GM12878 (cell line): ENCODE measurements at places on chromosomes 13 and 19. TPM values are rescaled to one million over a fixed set of nuclear protein-coding genes. Genes with fewer than 3 reads are reported as not detected.

Gene CEACAM3
- polyA plus RNA-seq, result not detected in 2 replicates

Gene NLRP11
- 0.09 TPM in 1 of 2 replicates, not detected in the other for polyA plus RNA-seq

DNA sequence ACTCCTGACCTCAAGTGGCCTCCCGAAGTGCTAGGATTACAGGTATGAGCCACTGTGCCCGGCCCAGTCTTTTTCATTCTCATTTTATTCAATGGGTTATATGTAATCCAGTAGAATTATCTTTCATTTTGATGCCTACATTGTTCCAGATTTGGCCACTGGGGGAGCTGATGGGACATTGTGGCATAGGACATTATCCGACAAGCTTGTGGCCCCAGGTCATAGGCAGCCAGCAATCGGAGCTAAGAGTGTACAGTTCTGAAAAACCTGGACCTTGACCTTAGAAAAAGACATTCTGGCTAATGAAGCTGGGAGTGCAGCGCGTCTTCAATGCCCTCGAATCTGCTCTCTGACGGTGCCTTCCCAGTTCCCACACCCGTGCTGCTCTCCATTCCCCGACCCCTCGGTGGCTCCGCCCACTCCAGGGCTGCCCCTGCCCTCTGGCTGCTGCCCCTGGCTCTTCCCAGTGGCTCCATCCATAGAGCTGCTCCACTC is 108.7 kb downstream of the TEX29 start:
- DNase-seq, result no peak

DNA sequence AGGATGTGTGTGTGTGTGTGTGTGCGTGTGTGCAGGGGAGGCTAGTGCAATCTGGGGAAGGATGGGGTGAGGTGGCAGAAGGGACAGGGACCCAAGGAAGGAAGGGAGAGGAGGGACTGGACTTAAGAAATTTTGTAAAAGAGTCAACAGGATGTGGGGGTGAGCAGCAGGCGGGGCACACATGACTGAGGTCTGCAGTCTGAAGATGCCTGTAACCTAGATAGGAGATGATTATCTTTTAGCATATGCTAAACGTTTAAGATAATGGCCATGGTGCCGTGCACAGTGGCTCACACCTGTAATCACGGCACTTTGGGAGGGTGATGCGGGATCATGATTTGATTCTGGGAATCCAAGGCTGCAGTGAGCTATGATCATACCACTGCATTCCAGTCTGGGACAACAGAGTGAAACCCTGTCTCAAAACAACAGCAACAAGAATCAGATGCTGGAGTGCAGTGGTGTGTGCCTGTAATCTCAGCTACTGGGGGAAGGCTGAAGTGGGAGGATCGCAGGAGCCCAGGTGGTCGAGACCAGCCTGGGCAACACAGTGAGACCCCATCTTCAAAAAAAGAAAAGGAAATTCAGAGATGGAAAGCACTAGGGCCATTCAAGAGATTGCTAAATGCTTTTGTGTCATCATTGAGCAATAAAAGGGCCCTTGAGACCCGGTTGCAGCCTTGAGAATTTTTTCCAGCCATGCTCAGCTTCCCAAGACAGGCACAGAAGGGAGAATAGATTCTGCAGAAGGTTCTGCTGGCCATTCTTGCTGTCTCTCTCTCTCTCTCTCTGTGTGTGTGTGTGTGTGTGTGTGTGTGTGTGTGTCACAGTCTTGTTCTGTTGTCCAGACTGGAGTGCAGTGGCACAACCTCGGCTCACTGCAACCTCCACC is 3.8 kb upstream of the ZNF414 start:
- no peak for DNase-seq

Gene BRME1
- 0.28 and 0.96 TPM in 2 replicates for polyA plus RNA-seq

- DNase-seq, result no peak
Observed at GRCh38 chr19:49786376-49786820, 19.6 kb downstream of the AP2A1 start.

GRCh38 chr13:97257228-97257755 is 35.2 kb downstream of the MBNL2 start:
- no peak for DNase-seq

Gene ARRDC2
- 1.1 and 1.3 TPM in 2 replicates for polyA plus RNA-seq

DNA sequence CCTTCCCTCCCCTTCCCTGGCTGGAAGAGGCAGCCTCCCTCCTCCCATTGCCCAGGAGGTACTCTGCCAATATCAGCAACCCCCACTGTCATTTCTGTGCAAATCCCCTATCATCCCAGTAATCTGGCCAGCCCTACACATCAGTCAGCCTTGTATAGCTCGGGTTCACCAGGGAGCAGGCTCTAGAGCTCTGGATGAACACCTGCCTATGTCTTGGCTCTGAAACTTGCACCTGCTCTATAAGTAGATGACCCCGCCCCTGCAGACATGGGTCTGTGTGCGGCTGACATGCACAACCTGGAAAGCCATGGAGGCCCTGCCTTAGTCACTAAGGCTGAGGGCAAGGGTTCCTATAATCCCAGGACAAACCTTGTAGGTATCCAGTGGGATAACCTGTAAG is 1042.9 kb downstream of the UQCRFS1 start:
- DNase-seq, result no peak

DNA sequence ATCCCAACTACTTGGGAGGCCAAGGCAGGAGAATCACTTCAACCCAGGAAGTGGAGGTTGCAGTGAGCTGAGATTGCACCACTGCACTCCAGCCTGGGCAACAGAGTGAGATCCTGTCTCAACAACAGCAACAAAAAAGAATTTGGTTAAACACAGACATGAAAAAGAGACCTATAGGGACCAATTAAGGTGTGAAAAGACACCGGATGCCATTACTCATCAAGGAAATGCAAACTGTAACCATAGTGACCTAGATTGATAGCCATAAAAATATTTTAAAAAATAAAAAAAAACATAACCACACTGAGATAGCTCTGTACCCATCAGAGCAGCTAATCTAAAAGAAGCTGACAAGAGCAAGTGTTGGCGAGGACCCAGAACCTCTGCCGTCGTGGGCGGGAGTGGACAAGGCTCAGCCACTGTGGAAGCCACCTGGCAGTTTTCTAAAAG is 37.1 kb upstream of the ISYNA1 start:
- no peak for DNase-seq

GRCh38 chr13:50608370-50608769 is 235.1 kb downstream of the DLEU7 start:
- DNase-seq, result no peak

Gene PRR22
- 0.69 and 1.2 TPM in 2 replicates for polyA plus RNA-seq

Gene KIRREL2
- polyA plus RNA-seq, result not detected in 2 replicates

GRCh38 chr19:7255119-7255518 is 39.1 kb downstream of the INSR start:
- DNase-seq, result no peak

DNA sequence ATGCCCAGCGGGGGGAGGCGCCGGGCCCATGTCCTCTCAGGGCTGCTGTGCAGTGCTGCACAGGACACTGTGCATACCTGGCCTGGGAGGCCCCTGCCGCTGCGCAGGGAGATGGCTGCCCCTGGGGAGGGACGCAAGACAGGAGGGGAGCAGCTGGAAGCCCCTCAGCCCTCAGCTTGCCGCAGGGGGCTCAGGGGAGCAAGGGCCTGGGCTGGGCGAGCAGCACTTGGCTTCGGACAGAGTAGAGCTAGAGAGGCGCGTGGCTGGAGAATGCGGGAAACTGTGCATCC is 10.9 kb downstream of the CHERP start:
- DNase-seq, result no peak

- no peak for DNase-seq
Observed at GRCh38 chr19:4852484-4852883, 15.0 kb downstream of the PLIN3 start.

GRCh38 chr13:95842898-95843297 is 166.0 kb downstream of the DNAJC3 start:
- DNase-seq, result no peak

Gene CEACAM19
- polyA plus RNA-seq, result not detected in 2 replicates

GRCh38 chr13:34591900-34592529 is 350.1 kb upstream of the NBEA start:
- no peak for DNase-seq

Gene CDC42EP5
- polyA plus RNA-seq, result not detected in 2 replicates

GRCh38 chr13:66069570-66069969 is 1160.6 kb downstream of the PCDH9 start:
- DNase-seq, result no peak

Gene CATSPERD
- 0.19 and 0.21 TPM in 2 replicates for polyA plus RNA-seq

DNA sequence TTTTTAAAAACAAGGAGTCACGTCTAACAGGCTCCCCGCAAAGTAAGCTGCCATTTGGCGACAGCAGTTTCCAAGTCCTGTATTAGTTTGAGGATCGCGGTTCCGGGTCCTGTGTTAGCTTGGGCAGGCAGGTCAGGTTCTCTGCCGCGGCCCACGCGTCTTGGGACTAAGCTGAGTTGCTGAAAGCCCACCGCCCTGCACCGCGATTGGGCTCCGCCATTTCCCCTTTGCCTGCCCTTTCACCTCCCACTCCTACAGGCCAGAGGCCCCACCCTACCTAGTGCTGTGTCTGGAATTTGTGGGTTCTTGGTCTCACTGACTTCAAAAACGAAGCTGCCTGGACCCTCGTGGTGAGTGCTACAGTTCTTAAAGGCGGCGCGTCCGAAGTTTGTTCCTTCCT is 6.8 kb downstream of the PARP4 start:
- no peak for DNase-seq

GRCh38 chr13:101520672-101521071 is 68.2 kb downstream of the ITGBL1 start:
- DNase-seq, result no peak

- no peak for DNase-seq
Observed at GRCh38 chr13:111480976-111481375, 160.5 kb downstream of the TEX29 start.
